ENCODE measurements at places on chromosomes 4 and X.

- peak; percentile 49 for DNase-seq
Measured at GRCh38 chr4:145956288-145956890, 17.8 kb upstream of the ZNF827 start.

GRCh38 chr4:123217664-123218063, 178.9 kb upstream of the SPRY1 start:
- DNase-seq: no peak

DNA sequence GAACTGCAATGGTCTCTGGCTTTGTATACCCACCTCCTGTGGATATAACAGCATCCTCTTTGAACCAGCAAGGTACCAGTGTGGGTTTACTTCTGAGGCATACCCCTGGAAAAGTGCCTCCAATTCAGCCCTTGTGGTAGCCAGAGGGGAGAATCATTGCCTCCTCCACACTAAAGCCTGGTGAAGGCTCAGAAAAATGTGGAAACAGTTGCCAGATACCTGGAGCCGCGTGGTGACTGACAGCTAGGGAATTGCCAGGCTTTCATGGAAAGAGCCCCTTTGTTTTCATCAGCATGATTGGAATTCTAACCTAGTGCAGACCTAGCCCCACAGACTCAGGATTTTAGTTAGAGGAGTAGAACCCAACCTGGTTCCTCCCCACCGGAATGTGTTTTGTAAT, 168.6 kb upstream of the KLF3 start:
- no peak for DNase-seq

GRCh38 chr4:139904406-139904805, 238.8 kb downstream of the MGST2 start:
- DNase-seq: no peak

DNA sequence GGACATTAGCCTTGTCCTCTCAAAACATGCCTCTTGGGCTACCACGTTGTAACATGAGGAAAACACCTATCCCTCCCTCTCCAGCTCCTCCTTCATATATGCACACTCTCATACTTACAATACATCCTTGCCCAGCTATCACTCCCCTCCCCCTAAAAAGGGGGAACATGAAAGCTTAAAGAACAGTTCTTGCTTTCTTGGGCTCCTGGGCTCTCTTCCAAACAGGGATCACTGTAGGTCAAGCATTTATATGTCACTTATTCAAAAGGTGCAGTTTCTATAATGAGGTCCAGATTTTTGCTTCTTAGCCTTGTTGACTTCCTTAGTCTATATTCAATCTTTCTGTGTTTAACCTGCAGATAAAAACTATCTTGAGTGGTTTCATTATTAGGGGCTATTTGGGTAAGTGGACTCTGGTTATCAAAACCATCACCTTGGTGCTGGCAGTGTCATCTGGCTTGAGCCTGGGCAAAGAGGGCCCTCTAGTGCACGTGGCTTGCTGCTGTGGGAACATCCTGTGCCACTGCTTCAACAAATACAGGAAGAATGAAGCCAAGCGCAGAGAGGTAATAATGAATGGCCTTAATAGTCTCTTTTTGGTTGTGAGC, 119.4 kb downstream of the AKAP4 start:
- peak; percentile 12 for DNase-seq

- peak; percentile 89 for DNase-seq
Measured at GRCh38 chrX:74421036-74421739, at the start of gene SLC16A2. Gene SLC16A2 (plus strand): TSS chrX:74421493. CDS start chrX:74421638, 145 bp downstream.

GRCh38 chr4:54499308-54500074, 158.3 kb upstream of the KIT start:
- no peak for DNase-seq

GRCh38 chrX:65601530-65602220, 65.8 kb upstream of the MSN start:
- peak; percentile 89 for DNase-seq

DNA sequence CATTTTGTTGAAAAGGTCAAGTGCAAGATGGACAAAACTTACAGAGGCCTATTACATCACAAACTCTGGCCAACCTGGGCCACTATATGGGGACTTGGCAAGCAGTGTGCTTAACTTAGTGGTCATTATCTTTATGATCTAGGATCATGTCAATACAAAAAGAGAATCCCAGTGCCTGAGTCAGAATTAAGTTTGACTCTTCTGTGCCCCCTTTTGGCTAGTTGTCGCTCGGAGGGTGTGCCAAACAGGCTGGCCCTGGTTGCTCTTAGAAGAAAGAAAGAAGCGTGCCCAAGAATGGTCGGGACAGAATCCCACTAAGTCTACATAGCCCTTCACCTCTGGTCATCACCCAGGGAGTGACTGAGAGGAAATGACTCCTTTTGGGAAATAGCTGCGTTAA, 100.1 kb downstream of the EIF4E start:
- no peak for DNase-seq

DNA sequence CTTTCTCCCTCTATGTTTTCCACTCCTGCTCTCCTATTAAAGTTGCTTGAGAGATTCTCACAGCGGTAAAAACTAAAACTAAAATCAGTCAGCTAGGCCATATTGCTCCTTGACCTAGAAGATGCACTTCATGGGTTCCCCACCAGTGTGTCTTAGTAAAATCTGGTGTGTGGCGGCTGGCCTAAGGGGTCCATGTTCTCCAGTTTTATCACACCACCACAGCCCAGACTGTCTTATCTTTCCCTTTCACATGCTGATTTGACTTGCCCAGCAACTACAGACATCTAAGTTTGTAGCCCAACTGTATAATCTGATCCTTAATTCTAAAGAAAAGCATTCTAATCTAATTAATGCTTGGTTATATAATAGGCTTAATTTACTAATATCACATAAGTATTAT, 68.0 kb downstream of the ATP8A1 start:
- no peak for DNase-seq

- no peak for DNase-seq
Measured at GRCh38 chrX:12229986-12230385, 91.7 kb downstream of the FRMPD4 start.

DNA sequence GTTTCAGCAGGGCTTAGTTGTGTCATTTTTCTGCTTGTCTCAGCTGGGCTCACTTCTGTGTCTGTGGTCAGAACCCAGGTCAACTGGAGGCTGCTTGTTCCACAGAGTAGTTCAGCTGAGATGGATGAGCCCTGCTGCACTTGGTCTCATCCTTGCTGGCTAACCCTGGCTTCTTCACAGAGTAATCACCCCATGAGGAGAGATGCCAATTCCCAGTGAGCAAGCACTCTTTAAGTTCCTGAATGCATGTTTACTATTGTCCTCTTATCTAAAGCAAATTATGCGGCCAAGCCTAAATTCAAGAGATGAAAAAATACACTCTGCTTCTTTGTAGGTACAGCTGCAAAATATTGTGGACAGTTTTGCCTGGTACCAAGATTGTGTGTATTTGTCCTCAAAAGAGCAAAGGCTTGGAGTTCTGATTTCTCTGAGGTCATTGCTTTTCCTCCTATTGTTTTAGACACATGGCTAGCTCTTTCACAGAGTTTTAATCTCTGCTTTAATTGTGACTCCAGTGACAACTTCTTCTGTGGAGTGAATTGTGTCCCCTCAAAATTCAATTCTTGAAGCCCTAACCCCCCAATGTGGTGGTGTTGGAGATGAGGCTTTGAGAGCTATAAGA, 236.6 kb upstream of the ANKRD50 start:
- DNase-seq: no peak

GRCh38 chrX:16524316-16524715, 125.6 kb upstream of the S100G start:
- no peak for DNase-seq

- no peak for DNase-seq
Measured at GRCh38 chr4:74235135-74235534, 73.1 kb upstream of the EPGN start.

GRCh38 chr4:15065516-15065915, 63.2 kb downstream of the CPEB2 start:
- no peak for DNase-seq

DNA sequence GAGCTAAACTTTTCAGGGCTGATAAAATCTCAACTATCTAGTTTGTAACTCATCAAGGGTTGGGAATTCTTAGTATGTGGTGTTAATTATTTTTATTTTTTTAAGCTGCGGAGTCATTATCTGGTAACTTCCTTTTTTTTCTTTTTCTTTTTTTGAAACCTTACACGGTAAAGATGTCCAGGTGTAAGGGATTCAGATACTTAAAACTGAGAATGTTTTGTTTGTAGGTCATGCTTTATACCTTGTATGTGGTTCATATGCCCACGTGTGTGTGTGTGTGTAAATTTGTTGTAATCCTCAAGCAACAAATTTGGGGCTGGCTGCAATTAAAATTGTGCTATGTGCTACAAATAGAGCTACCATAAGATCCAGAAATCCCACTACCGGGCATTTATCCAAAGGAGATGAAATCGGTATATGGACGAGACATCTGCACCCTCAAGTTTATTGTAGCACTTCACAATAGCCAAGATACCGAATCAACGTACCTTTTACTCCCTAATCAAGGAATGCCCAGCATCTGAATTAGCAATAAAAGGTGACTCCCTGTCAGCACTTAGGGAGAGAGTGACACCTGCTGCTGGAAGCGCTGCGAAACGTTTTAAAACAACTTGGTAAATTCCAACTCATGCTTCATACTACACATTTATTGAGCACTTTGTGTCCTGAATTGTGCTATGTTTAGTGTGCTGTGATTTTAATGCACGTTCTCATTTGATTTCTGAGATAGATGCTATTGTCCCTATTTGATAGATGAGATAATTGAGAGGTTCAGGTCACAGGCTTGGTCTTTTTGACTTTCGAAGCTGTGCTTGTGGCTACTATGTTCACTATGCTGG, 16.1 kb downstream of the MSMO1 start:
- no peak for DNase-seq

GRCh38 chrX:150463566-150463965, 100.4 kb downstream of the MAMLD1 start:
- DNase-seq: no peak

- DNase-seq: peak; percentile 32
Measured at GRCh38 chr4:128512767-128513322, 225.2 kb upstream of the PGRMC2 start.

- DNase-seq: no peak
Measured at GRCh38 chr4:153528705-153529485, 62.7 kb downstream of the TMEM131L start.

Data from mesenchymal stem cell (in vitro differentiated cells and primary cell).